ENCODE measurements at places on chromosomes 1 and 21.

DNA sequence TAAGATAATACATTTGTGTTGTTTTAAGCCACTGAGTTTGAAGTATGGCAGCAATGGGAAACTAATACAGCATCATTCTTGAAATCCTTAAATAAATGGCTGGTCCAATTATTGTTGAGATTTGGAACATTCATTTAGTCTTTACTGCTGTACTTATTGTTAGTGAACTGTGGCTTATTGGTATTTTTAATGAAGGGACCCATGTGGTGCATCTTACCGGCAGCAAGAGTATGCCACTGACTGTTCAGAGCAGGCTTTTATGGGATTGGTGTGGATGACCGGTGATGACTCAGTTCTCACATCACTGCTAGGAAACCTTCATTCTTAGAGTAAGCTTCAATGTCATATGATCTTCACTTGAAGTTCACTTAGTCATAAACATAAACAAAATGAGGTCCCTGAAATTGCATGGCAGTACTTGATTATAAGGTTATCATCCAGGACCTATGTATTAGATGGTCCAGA, 31.5 kb downstream of the PRKAA2 start:
- no peak for DNase-seq

- DNase-seq, result no peak
Measured at GRCh38 chr1:83512373-83513193, 486.3 kb downstream of the TTLL7 start.

GRCh38 chr21:42027822-42028765, 17.9 kb upstream of the ZBTB21 start:
- DNase-seq, result peak; percentile 25

DNA sequence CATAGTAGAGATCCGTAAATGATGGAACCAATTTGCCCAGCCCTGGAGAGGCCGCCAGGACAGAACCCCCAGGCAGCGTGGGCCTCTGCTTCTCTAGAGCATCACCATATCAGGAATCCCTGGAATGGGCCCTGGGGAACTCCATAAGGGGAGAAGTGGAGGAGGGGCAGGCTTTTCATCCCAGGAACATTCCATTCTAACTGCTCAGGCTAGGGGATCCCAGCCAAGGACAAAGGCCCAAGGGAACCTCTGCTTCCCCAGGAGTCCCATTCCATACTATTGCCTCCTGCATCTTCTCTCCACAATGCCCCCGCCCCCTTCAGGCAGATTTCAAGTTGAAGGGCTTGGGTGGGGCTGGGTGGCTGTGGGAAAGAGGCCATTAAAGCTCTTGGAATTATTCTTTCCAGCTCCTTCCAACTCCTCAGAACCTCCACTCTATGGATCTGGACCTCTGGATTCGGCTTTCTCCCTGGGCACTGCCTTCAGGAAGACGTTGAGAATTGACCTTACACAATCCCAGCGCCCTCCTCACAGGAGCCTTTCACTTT, 6.0 kb downstream of the TRNP1 start:
- no peak for DNase-seq

GRCh38 chr1:31620631-31621497, 3.4 kb downstream of the HCRTR1 start:
- DNase-seq, result no peak

- peak; percentile 20 for DNase-seq
Measured at GRCh38 chr1:159132271-159132881, 39.0 kb upstream of the CADM3 start.

DNA sequence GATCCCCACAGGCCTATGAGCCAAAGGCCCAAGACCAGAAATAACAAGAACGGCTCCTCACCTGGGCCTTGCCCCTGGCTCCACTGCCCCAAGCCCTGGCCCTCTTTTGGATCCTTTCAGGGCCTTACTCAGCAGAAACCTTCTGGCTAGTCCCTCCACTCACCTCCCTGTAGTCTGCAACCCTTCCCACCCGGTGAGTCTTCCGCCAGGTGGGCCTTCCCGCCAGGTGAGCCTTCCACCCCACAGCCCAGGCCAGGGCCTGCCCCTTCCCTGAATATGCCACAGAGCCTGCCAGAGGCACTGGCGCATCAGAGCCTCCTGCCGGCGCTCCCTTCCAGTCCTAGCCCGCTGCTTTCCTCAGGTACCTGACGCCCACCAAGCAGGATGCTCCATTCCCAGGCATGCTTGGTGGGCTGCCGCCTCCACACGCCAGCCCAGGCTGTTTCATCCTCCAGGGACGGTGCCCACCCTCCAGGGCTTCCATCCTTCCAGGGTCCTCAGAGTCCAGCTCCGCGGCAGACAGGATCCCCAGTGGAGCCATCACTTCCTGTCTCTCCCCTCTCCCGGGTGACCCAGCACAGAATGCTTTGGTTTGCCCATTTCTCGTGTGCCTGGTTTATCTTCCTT, 20.9 kb downstream of the LHX4 start:
- DNase-seq, result no peak

- no peak for DNase-seq
Measured at GRCh38 chr1:36458910-36459309, 5.3 kb downstream of the MRPS15 start.

- no peak for DNase-seq
Measured at GRCh38 chr1:212712451-212713303, 13.0 kb upstream of the BATF3 start.

DNA sequence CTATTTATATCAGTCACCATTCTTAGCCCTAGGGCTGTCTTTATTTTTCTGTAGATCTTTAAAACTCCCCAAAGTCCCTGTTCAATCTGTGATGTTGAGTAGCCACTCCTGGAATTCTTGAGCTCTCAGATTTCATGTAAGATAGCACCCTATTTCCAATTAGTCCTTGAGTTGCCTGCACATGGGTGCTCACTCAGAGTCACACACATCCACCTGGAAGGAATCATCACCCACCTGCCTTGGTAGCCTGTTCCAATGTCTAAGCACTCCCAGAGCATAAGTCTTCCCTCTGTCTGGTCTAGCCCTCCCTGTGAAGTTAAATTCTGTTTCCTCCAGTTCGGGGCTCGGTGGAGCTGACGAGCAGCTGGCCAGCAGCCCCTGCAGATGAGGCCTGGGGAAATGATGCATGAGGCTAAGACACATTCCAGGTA, 14.7 kb upstream of the ATF3 start:
- no peak for DNase-seq

DNA sequence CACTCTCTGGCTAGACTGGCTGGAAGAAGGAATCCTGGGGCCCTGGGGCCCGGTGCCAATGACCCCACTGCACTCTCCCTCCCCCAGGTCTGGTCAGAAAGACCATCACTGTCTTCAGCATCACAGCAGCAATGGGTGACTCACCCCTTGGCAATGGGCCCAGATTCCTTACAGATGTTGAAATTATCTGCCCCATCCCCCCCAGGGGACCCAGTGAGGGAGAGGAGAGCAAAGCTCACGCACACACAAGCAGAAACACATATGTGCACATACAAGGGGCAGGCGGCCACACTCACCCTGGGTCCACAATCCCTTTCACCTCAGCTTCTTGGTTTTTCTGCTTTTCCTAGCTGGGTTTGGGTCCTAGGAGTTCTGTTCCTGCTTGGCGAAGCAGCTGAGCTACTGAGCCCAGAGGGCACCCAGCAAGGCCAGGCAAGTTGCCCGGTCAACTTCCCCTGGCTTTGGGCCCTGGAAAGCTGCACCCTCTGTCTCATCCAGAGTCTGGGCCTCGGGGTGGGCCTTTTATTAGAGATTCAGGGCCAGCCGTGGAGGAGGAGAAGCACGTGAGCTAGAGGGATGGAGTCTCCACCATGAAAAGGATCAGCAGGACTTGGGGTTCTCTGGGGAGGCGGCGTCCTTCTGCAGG, 2.6 kb downstream of the COL16A1 start:
- peak; percentile 73 for DNase-seq
